NCI-H1417 treated with DMSO at 0.1 percent for 48 hours (cell line): ENCODE measurements at places on chromosomes 7 and 10.

GRCh38 chr7:21142081-21142480, 285.8 kb upstream of the SP4 start:
- DNase-seq, result no peak

- no peak for DNase-seq
Measured at GRCh38 chr7:16644636-16645592, 640 bp downstream of the ANKMY2 start.

DNA sequence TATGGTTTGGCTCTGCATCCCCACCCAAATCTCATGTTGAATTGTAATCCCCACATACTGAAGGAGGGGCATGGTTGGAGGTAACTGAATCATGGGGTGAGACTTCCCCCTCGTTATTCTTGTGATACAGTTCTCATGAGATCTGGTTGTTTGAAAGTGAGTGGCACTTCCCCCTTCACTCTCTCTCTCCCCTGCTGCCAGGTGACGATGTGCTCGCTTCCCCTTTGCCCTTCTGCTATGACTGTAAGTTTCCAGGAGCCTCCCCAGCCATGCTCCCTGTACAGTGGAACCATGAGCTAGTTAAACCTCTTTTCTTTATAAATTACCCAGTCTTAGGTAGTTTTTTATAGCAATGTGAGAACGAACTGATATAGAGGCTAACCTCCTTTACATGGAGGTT, 16.6 kb downstream of the PLPP4 start:
- DNase-seq, result no peak

GRCh38 chr7:141442781-141443180, 108.4 kb upstream of the AGK start:
- no peak for DNase-seq

DNA sequence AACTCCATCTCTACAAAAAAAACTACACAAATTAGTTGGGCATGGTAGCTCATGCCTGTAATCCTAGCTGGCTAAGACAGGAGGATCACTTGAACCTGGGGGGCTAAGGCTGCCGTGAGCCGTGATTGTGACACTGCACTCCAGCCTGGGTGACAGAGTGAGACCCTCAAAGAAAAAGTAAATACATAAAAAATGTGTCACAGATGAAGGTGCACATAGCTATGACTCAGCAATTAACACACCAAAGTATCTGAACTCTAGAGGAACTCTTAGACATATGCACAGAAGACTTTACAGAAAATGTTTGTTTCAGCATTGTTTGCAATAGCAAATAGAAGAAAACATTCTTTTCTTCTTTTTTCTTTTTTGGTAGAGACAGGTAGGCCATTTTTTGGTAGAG, 8.3 kb downstream of the C10orf62 start:
- no peak for DNase-seq
